ENCODE measurements at places on chromosomes 6 and 20. TPM values are rescaled to one million over a fixed set of nuclear protein-coding genes. Genes with fewer than 3 reads are reported as not detected.

BTN2A1 gene
- 25.7 TPM for total RNA-seq

MAS1 gene
- total RNA-seq: not detected

- DNase-seq: no peak
These were observed 855.8 kb downstream of the HACE1 start for GRCh38 chr6:104003803-104004516.

HTR1B gene
- total RNA-seq: not detected

TMEM244 gene
- not detected for total RNA-seq

All from activated T-cell treated with anti-CD3 and anti-CD28 coated beads, Interleukin-2, amount 50 U/mL, for 72 hours (primary cell).